HAP-1 (cell line): ENCODE measurements at places on chromosomes 5 and 9.

DNA sequence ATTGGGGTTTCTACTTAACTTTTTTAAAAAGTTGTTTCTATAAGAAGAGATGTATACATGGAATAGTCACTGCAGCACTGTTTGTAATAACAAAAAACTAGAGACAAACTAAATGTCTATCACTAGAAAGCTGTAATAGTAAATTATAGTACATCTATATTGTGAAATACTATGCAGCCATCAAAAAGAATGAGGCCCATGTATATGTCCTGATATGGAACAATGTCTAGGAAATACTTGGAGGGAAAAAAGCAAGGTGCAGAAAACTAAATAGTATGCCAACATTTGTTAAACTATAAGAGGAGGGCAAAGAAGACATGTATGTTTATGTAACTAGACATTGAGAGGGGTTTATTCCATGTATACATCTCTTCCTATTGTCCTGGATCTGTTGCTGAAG is 2.9 kb upstream of the RAB14 start:
- DNase-seq: no peak

DNA sequence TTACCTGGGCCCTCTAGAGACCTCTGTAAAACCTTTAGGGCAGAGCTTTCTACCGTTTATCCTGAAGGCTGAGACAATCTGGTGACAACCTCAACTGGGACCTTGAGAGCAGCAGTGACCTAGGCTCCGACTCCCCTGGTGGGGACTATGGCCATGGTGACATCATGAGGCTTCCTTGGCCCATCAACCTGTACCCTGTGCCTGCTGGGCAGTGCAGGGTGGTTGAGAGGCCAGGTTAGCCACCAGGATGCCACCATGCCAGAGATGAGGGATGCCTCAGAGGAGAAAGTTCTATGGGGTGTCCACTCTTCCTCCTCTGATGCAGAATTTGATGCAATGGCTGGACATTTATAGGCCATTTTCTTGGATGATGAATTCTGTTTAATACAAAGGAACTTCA is 194.8 kb downstream of the PDZD2 start:
- no peak for DNase-seq

- no peak for DNase-seq
These were observed 965 bp downstream of the GLIPR2 start for GRCh38 chr9:36137392-36138004.

GRCh38 chr5:61641748-61642565 is 309.9 kb downstream of the ZSWIM6 start:
- no peak for DNase-seq

DNA sequence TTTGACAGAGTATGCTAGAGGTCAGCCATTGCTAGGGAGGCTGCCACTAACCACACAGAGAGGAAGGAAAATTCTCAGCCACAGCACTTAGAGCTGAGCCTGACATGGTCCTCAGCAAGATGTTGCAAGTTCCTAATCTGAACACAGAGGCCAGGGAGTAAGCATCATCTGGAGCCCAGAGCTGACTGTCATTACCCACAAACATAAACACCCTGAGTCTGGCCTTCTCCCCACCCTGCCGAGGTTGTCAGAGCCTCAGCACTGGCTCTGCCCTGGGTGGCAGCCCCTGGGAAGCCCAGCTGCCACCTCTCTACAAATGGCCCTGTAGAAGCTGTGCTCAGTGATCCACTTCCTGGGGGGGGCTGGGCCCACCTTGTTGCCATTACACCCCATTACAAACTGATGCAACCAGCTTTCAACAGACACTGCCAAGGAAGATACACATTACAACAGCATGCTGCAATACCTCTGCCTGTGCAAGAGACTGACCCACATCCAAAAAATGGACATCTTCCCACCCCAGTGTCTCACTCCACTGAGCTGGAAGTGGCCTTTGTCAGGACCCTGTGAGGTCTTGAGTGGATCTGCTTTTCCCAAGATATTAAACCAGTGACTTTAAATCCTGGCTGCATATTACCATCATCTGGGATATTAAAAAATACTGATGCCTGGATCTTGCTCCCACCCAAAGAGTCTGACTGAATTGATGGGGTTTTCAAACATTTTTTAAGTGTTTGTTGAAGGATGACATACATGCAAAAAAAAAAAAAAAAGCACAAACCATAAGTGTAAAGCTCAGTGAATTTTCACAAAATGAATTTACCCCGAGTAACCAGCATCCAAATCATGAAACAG is 33.0 kb downstream of the IRF1 start:
- no peak for DNase-seq
